GM12878 (cell line): ENCODE measurements at places on chromosomes 6 and 20.

DNA sequence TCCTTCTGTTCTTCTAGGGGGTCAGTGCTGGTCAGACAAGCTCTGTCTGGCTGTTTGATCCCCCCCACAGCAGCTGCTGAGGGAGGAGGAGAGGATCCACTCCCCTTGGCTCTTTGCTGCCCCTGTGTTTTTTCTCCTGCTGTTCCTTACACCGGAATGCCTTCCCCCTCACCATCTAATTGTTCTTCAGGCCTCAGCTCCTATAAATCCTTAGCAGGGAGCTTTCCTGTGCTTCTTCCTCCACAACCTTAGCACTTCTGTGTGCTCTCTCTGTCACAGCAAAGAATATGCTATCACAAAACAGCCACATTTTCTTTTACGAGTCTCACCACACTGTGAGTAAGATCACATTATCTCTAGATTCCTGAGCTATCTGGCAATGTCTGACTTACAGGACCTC, 196.6 kb downstream of the OTOR start:
- no peak overlapping the region for H3K27ac ChIP-seq
- H3K36me3 ChIP-seq, result no peaks in the 10 kb centered on the region
- no peaks in the 10 kb centered on the region for H3K4me1 ChIP-seq
- DNase-seq, result no peak
- no peaks in the 10 kb centered on the region for H3K27me3 ChIP-seq

GRCh38 chr20:62480318-62480717, 4.5 kb upstream of the GATA5 start:
- DNase-seq, result no peak
- H3K36me3 ChIP-seq, result no peaks in the 10 kb centered on the region
- H3K27ac ChIP-seq, result no peak overlapping the region
- H3K27me3 ChIP-seq, result peaks cover 14% of the 10 kb centered on the region
- H3K4me1 ChIP-seq, result no peaks in the 10 kb centered on the region
- no peak overlapping the region for H3K4me3 ChIP-seq

GRCh38 chr6:17949168-17949567, 38.3 kb downstream of the KIF13A start:
- H3K4me1 ChIP-seq, result no peaks in the 10 kb centered on the region
- no peak for DNase-seq
- no peaks in the 10 kb centered on the region for H3K27me3 ChIP-seq
- H3K27ac ChIP-seq, result no peak overlapping the region
- no peaks in the 10 kb centered on the region for H3K36me3 ChIP-seq

GRCh38 chr20:43799150-43799711, 72.4 kb upstream of the GTSF1L start:
- H3K36me3 ChIP-seq, result no peaks in the 10 kb centered on the region
- H3K4me1 ChIP-seq, result peaks cover 23% of the 10 kb centered on the region

DNA sequence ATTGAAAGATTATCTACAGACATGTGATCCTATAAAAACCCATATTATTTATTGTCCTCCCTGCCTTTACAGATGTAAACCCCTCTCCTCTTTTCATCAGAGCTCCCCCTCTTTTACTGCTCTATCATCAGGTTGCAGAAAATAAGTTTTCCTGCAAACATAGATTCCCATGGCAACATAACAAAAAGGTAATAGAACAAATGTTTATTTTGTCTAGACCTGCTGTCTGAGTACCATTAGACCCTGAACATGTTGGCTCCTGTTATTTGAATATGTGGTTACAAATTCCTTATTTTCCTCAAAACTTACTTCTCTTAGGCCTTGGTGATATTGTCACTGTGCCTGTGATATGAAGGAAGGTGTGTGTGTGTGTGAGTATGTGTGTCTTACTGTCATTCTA, 11.5 kb downstream of the MAPK14 start:
- H3K27ac ChIP-seq, result no peak overlapping the region
- H3K4me3 ChIP-seq, result no peak overlapping the region
- no peak for DNase-seq
- H3K36me3 ChIP-seq, result no peaks in the 10 kb centered on the region

DNA sequence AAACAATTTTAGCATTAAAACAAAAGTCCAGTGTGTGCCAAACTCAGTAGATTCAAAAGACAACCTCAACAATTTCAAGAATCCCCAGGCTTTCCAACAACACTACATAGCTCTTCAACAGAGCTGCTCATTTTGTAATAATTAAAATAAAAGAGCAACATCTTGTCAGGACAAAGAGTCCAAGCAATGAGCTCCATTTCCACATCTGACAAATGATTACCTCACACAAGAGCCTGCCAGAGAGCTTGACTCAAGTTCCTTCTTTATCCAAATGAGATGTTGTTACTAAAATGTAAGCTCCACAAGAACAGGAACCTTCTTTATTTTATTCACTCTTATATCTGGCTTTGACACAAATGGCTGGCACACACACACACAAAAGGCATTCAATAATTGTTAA, 449.8 kb downstream of the HACE1 start:
- no peaks in the 10 kb centered on the region for H3K27me3 ChIP-seq
- no peaks in the 10 kb centered on the region for H3K4me1 ChIP-seq
- H3K4me3 ChIP-seq, result no peak overlapping the region

DNA sequence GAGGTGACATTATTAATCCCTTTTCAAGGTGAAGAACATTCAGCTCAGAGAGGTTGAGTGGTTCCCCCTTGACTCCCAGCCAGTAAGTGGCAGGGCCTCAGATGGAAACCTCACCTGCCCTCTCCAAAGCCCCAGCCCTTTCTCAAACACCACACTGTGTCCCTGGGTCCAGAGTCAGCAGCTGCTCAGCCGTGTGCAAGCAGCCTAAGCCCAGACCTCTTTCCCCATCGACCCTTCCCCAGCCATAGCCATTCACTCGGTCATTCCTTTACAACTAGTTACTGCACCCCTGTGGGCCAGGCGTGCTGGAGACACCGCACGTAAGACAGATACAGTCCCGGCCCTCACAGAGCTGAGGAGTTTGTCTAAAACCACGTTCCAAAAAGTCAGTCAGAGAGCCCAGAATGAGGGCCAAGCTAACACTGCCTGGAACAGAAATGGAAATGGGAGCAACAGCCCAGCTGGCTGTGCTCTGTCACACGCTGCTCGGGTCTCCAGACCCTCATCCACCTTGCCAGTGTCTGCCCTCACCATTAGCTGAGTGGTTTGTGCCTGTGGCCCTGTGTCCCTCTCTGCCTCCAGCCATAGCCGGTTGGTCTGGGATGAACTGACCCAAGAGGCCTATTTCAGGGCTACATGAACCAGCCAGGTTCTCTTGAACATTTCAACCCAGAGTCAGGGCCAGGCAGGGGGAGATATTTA, 29.6 kb downstream of the ZC3H12D start:
- H3K36me3 ChIP-seq, result peaks cover 14% of the 10 kb centered on the region; the same call in 1 of the 2 replicates
- no peaks in the 10 kb centered on the region for H3K4me1 ChIP-seq
- no peak for DNase-seq
- H3K27me3 ChIP-seq, result no peaks in the 10 kb centered on the region
- no peak overlapping the region for H3K27ac ChIP-seq
- no peak overlapping the region for H3K4me3 ChIP-seq

DNA sequence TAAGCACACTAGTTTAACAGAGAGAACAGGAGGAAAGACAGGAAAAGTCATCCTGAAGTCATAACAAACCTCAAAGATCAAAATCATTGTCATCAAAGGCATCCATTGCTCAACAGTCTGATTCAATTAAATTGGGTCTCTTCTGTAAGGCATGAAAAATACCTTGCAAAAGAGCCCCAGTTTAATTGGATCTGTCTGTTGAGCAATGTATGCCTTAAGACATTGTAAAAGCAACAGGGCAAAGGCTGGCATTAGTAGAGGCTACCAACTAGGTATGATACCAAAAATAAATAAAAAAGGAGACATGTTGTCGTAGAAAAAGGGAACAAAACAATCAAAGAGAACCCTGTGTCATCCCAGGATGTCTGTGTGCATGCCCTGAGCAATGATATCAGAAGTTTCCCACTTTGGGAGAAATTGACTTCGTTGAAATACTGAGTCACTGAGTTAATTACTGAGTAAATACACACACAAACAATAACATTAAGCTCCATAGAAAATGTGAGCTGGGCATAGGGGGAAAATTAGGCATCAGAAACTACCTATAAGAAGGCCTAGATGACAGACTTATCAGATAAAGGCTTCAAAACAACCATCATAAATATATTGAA, 1013.8 kb upstream of the CITED2 start:
- H3K36me3 ChIP-seq, result no peaks in the 10 kb centered on the region
- no peak overlapping the region for H3K27ac ChIP-seq
- no peaks in the 10 kb centered on the region for H3K27me3 ChIP-seq
- no peak for DNase-seq

DNA sequence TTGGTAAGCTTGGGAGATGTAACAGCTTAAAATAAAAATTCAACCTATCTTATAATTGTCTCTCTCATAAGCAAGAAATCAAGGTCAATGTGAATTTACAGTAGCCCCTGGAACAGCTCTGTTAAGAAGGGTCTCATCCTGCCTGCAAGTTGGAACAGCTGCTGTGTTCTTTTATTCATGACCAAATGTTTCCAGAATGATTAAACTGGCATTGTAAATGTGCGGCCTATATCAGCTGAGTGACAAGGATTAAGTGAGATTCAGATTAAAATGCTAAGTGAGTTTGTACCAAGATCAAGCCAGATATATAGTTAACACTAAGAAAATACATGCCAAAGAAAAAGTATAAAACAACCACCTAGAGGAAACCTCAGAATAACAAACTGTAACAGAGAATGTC, 45.3 kb upstream of the NRSN1 start:
- no peak overlapping the region for H3K27ac ChIP-seq
- no peak for DNase-seq
- H3K36me3 ChIP-seq, result no peaks in the 10 kb centered on the region
- no peaks in the 10 kb centered on the region for H3K4me1 ChIP-seq

- H3K4me3 ChIP-seq, result no peak overlapping the region
- peaks cover 5% of the 10 kb centered on the region; the same call in 1 of the 2 replicates for H3K36me3 ChIP-seq
- no peaks in the 10 kb centered on the region for H3K27me3 ChIP-seq
- H3K27ac ChIP-seq, result no peak overlapping the region
- no peak for DNase-seq
- no peaks in the 10 kb centered on the region for H3K4me1 ChIP-seq
Observed at GRCh38 chr6:125858427-125859320, 67.9 kb downstream of the NCOA7 start.

DNA sequence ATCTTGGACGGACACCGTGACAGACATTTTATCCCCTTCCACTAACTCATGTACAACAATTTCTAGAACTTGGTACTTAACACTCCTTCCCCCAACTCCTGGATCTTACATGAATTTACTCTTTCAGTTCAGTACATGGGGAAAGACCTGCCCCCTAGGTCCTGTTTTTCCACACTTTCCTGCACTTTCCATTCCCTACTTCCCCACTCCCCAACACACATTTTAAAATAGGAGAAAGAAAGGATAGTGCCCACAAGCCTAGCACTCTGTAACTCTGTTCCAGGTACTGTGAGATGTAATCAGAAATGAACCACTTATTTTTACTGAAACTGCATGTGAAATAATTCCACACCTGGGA, 1.3 kb downstream of the ADGRG6 start:
- no peaks in the 10 kb centered on the region for H3K36me3 ChIP-seq
- no peak overlapping the region for H3K4me3 ChIP-seq
- no peaks in the 10 kb centered on the region for H3K4me1 ChIP-seq
- no peak overlapping the region for H3K27ac ChIP-seq

DNA sequence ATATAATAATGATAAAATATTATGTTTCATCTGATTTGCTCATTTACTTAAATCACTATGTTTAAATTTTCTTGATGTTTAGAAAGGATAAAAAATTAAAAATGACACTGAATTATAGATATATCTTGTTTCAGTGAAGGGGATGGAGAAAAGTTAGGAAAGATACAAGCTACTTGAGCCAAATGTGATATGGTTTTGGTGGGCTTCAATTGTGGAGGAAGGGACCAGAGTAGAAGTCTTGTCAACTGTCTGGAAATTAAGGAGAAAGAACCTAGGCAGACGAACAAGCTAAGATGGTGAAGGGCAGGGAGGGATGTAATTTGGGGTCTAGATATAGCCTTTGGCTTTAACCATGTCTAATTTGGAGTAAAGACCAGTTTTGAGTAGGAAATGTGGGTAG, 186.4 kb upstream of the MMS22L start:
- no peak overlapping the region for H3K4me3 ChIP-seq
- no peak overlapping the region for H3K27ac ChIP-seq
- H3K36me3 ChIP-seq, result no peaks in the 10 kb centered on the region
- H3K27me3 ChIP-seq, result no peaks in the 10 kb centered on the region

GRCh38 chr6:102501615-102502014, 1108.1 kb downstream of the GRIK2 start:
- DNase-seq, result peak; percentile 17
- H3K36me3 ChIP-seq, result no peaks in the 10 kb centered on the region
- H3K4me3 ChIP-seq, result no peak overlapping the region
- no peaks in the 10 kb centered on the region for H3K4me1 ChIP-seq
